NT2/D1 (cell line): ENCODE measurements at places on chromosomes 4 and X.

- no peak for DNase-seq
Observed at GRCh38 chr4:82745173-82745842, 53.3 kb downstream of the SCD5 start.

- DNase-seq = no peak
Observed at GRCh38 chrX:110087485-110088356, 84.8 kb downstream of the TMEM164 start.

DNA sequence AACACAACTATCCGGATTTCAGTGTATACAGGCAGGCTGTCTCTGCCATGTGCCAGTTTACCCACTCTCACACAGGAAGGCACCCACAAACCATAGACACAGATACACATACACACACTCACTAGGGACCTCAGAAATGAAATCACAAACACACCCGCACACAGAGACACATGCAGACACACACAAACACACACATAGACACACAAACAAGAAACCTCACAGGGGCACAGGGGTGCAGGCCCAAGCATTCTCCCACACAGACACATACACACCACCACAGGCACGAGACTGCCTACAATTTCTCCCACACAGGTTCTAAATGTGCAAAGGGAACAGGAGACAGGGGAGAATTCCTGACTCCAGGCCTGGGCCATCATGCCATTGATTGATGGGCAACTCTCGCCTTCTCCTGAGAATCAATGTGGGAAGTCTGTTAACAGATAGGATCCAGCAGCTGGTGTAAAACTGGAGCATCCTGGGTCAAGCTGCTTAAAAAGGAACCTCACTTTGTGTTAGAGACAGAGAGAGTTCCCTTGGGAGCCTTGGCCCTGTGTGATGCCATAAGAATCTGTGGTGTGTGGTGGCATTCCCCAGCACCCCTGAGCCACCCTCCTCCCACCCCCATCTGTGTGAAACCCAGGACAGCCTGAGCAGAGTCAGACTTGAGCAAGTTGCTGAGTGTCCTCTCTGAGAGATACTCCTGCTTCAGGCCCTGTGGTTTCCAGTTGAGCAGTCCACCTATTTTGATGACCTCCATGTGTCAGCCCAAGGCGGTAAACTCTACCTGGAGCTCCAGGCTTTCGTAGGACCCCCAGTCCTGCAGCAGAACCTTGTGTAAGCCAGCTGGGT, 33.9 kb downstream of the NBDY start:
- no peak for DNase-seq

- no peak for DNase-seq
Observed at GRCh38 chrX:40104630-40104984, 6.8 kb upstream of the BCOR start.

GRCh38 chr4:24836661-24837242, 41.4 kb downstream of the SOD3 start:
- DNase-seq = no peak

DNA sequence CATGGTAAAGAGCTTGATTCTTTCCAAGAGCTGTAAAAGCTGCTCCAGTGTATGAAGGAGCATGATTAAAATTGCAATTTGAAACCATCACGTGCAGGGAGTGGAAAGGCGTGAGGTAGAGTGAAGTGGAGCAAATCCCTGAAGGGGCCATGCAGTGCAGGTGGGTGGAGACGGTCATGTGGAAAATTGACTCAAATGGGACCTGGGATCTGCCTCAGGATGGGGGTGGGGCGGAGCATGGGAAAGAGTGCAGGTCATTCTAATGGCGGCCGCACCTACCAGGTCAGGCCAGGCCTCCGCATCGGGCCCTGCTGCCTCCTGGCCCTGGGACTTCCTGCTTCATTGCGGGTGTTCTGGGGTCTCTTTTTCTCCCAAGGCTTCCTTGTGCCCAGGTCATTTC, 25.3 kb upstream of the TRIM60 start:
- no peak for DNase-seq

DNA sequence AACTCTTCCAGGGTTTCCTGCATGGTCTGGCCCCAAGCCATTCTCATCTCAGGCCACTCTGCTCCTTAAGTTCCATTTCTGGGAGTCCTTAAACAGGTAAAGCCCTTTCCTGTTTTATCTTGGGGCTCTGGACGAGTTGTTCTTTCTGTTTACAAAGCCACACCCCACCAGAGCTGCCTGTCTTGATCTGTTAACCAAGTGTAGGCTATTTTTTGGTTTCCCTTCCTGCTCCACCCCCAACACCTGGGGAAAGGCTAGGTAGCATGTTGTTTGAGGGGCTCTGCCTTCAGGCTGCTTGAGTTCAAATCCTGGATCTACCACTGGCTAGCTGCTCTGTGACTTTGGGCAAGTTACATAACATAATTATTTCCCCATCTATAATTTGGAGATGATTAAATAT, 40.0 kb downstream of the ERVMER34-1 start:
- DNase-seq = no peak

GRCh38 chr4:148060264-148061140, 328.6 kb downstream of the ARHGAP10 start:
- no peak for DNase-seq

- no peak for DNase-seq
Observed at GRCh38 chr4:89511776-89512175, 204.2 kb upstream of the GPRIN3 start.

- no peak for DNase-seq
Observed at GRCh38 chrX:39452401-39452800, 645.4 kb downstream of the BCOR start.

GRCh38 chrX:45824471-45824870, 623.8 kb upstream of the DIPK2B start:
- no peak for DNase-seq

DNA sequence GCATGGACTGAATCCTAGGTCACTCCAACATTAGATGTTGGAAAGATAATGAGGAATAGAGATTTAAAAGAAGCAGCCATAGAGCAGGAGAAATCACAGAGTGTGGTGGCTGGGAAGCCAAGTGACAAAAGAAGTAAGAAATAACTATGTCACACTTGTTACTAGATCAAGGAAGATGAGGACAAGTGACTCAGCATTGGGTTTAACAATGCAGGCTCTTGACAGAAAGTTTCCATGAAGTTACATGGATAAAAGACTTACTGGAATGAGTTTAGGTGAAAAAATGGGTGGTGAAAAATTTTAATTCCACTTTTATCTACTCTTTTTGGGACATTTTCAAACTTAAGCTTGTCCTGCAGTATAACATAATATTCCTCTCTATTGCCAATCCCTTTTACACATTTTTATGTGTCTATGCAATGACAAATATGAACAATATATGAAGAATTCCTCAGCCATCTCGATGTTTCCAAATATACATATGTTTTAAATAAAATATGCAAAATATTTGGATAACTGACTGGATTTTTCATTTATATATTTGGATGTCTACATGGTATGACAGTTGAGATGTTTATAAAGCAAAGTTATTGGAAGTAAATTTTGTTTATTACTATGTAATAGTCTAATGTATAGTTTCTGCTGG, 462.6 kb downstream of the IL15 start:
- no peak for DNase-seq

DNA sequence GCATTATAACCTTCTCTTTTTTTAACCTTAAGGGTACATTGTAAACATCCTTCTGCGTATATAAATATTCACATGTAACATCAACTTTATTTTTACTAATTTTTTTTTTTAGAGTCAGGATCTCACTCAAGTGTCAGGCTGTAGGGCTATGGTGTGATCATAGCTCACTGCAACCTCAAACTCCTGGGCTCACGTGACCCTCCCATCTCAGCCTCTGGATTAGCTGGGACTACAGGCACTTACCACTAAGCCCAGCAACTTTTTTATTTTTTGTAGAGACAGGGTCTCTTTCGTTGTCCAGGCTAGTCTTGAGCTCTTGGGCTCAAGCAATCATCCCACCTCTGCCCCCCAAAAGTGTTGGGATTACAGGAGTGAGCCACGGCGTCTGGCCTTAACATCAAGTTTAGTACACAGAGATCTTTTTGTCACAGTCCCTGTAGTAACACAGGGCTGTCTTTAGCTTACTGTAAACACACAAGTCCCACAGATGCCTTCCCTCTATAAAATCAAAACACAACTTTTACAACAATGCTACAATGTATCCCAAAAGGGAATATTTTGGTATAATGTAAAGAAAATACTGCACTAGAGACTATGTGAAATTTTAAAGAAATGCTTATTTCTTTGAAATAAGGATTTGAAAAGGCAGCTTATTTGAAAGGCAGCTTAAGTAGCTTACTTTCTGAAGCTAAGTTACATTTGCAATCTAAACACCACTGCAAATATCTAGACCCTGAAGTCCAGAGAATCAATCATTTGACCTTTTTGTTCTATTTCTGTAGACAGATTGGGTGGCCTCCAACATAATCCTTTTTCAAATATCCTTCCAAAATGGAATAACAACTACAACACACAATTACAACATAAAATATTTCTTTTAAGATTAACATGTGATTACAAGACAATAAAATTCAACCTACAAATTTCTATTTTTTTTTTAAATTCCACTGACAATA, 116.0 kb downstream of the APBB2 start:
- DNase-seq = no peak

- no peak for DNase-seq
Observed at GRCh38 chr4:168177546-168178149, 85.3 kb downstream of the ANXA10 start.

- DNase-seq = no peak
Observed at GRCh38 chrX:7115557-7115956, 32.0 kb upstream of the STS start.

DNA sequence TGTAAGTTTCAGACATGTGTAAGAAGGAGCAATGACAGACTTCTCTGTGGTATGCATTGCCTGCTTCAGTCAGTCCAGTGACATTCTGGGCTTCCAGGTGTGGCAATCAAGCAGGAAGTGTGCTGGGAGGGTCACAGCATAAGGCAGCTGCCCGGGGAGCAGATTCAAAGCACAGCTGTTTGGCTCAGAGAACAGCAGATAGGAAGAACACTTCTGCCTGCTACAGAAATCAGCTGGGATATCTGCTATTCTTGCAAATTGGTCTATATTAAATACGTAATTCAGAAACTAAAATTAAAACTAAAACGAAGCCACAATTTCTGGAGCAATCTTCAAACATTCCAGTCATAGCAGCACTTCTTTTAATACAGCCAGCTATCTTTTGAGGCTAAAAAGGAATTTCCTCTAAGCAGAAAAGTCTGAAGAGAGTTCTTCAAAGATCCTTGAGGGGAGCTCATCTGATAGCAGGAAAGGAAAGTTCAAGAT, 47.5 kb upstream of the GALNT7 start:
- DNase-seq = no peak

GRCh38 chr4:101851672-101852071, 61.1 kb downstream of the BANK1 start:
- DNase-seq = no peak

DNA sequence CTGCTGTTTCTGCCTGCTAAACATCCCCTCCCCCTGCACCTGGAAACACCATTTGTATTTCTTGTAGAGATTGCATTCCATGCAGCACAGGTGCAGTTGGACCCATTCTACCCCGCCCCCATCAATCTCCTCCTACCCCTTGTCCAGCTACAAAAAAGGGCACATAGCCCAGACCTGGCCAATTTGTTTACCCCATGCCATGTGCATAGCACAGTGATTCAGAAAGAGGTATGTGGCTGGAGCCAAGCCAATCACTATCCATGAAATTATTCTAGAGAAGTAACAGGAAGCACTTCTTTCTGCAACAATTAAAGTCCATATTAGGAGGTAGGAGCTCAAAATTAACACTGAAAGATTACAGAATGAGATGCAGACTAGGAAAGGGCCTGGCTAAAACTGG, 20.2 kb upstream of the TMEM184C start:
- no peak for DNase-seq

GRCh38 chr4:4395849-4396627, 9.1 kb downstream of the NSG1 start:
- DNase-seq = no peak

GRCh38 chr4:109675181-109675580, 28.1 kb downstream of the CASP6 start:
- DNase-seq = no peak

DNA sequence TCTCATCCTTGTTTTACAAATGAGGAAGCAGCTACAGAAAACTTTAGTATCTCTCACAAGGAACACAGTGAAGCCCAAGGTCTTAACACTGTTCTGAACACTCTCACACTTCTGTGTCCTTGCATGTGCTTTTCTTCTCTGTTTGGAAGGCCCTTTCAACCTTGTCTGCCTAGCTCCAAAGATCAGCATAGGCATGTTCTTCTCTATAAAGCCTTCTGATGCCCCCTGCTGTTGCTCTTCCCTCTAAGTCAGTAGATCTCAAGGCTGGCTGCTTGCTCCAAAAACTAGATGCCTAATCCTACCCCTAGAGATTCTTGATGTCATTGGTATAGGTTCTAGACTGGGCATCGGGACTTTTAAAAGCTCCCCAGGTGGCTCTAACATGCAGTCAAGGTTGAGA, 5.9 kb downstream of the APOO start:
- peak; percentile 61 for DNase-seq

DNA sequence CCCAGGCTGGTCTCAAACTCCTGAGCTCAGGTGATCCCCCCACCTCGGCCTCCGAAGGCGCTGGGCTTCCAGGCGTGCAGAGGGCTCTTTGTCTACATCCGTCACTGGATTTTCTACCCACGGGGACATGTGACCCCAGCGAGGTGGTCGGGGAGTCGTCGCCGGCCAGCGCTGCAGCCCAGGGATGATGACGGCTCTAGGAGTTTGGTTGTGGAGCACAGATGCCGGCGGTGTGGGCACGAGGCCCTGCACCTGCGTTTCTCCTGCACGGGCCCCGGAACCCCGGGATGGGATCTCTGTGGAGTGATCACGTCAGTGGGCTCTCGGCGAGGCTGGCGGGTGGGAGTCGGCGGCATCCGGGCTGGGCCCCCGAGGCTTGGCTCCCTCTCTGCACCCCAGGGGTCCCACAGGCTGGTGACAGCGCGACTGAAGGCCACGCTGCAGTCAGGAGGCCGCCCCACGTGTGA, 9.1 kb upstream of the GTPBP6 start:
- DNase-seq = no peak

DNA sequence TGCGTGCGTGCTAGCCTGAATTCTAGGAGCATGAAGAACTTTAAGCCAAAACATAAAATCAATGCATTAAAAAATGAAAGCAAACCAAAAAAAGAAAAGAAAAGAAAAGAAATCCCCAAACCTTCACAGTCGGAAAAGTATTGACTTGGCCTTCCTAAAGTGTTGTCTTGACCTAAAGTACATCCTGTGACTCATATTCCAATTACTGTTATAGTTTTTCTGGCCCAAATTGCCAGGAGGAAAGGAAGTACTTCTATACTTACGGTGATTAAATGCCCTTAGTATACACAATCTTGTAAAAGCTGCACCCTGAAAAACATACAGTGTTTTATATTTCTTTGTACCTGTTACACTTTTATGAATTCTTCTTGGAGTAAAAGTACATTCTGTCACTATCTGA, 512.8 kb downstream of the ANKRD50 start:
- no peak for DNase-seq

DNA sequence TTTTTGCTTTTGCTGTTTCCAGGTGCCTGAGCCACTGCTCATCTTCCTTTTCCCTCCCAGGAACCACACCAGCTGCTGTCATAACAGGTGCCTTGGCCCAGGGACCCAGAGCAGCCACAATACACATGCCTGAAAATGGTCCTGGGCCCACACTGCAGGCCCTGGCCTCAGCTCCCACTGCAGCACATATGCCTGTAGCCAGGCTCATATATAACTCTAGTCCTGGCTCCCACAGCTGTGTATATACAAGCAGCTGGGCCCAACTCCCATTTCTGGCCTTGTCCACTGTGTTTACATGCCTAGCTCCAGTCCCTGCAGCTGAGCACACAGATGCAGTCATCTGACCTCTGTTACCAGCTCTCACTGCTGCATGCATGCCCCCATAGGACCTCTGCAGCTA, 930.5 kb downstream of the ADGRL3 start:
- no peak for DNase-seq
